ENCODE measurements at places on chromosomes 11 and 22.

DNA sequence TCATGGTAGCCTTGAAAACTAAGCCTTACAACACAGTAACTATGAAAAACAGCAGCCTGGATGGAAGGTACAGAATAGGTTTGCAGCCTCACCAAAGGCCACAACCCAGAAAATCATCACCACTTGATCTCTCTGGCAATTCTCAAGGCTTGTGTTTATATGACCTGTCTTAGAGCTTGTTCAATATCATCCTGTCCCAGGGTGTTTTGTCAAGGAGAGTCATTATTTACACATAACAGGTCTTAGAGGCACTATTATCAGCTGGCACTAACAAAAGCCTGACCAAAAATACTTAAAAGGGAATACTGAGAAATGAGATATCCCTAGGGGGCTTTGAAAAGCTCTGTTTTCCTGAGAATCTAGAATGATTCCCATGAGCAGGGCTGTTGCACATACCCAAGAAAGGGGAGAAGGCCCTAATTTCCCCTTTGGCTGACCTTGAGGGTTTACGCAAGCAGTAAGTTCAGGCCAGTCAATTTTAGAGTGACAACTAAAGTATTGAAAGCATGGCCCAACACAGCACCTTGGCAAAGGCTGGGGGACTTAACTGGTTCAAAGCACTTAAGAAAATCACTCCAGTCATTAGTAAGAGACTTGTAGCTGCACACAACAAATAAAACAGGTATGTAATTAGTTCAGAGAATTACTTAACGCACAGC is 7.9 kb downstream of the SC5D start:
- peaks cover 14% of the 10 kb centered on the region for H3K36me3 ChIP-seq
- H3K4me1 ChIP-seq, result no peaks in the 10 kb centered on the region
- no peak overlapping the region for H3K27ac ChIP-seq
- H3K4me3 ChIP-seq, result no peak overlapping the region
- DNase-seq, result no peak

DNA sequence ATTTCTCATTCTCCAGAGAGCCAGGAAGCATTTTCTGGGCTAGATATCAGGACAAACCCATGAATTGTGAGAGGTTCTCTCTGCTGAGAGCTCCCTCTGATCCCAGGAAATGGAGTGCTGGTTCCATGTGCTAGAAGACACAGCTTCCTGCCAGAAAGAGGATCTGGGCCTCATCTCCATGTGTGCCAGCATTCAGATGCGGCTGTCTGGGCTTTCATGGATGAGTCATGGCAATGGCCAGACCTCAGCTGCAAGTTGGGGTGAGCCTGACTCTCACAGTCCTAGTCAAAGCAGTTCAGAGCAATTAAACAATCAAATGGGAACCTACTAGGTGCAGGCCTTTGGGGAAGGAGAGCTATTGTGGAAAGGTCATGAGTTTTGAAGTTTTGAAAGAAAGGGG is 82.3 kb upstream of the EED start:
- no peak overlapping the region for H3K4me3 ChIP-seq
- H3K27ac ChIP-seq, result peak overlapping the region; percentile 45
- no peaks in the 10 kb centered on the region for H3K36me3 ChIP-seq
- DNase-seq, result no peak
- peaks cover 4% of the 10 kb centered on the region for H3K4me1 ChIP-seq
- no peaks in the 10 kb centered on the region for H3K27me3 ChIP-seq

DNA sequence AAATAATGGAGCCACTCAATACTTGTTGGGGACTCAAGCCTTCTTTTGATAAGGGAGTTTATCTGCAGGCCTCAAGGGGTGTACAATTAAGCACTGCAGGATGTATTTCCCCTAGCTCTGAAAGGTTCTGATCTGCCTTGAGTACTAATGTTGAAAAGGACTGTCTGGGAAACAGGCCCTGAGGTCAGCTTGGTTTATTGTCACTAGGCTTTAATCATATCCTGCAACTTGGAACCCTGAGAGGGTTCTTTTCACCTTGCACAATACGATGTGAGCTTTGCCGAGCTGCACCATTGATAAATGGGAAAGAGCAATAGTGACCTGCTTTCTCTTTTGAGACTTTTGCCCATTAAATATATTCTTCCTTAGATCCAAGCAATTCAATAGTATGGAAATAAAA is 31.6 kb upstream of the HORMAD2 start:
- H3K4me1 ChIP-seq, result peaks cover 3% of the 10 kb centered on the region
- no peak overlapping the region for H3K27ac ChIP-seq
- H3K27me3 ChIP-seq, result no peaks in the 10 kb centered on the region

GRCh38 chr11:3894128-3894731 is 38.8 kb downstream of the STIM1 start:
- H3K36me3 ChIP-seq, result no peaks in the 10 kb centered on the region
- peak overlapping the region; percentile 25 for H3K27ac ChIP-seq
- H3K4me3 ChIP-seq, result no peak overlapping the region
- no peaks in the 10 kb centered on the region for H3K27me3 ChIP-seq

- no peaks in the 10 kb centered on the region for H3K27me3 ChIP-seq
- peaks cover 35% of the 10 kb centered on the region for H3K4me1 ChIP-seq
- H3K36me3 ChIP-seq, result no peaks in the 10 kb centered on the region
- DNase-seq, result no peak
These were observed 32.7 kb upstream of the GNB1L start for GRCh38 chr22:19887256-19887985.

DNA sequence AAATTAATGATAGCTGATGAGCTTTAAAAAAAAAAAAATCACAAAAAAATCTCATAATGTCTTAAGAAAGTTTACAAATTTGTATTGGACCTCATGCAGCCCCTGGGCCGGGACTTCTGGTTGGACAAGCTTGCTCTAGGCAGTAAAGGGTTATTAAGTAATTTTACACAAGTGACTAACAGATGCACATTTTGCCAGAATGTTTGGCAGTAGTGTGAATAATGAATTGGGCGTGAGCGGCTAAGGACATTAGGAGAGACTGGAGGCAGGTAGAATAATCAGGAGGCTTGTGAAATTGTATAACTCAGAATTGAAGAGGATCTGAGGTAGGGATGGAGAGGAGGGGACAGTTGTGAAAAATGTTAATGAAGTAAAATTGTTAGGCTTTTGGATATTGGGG is 77.4 kb downstream of the HIPK3 start:
- no peak overlapping the region for H3K27ac ChIP-seq
- H3K36me3 ChIP-seq, result peaks cover 24% of the 10 kb centered on the region
- H3K4me3 ChIP-seq, result no peak overlapping the region
- no peaks in the 10 kb centered on the region for H3K27me3 ChIP-seq

DNA sequence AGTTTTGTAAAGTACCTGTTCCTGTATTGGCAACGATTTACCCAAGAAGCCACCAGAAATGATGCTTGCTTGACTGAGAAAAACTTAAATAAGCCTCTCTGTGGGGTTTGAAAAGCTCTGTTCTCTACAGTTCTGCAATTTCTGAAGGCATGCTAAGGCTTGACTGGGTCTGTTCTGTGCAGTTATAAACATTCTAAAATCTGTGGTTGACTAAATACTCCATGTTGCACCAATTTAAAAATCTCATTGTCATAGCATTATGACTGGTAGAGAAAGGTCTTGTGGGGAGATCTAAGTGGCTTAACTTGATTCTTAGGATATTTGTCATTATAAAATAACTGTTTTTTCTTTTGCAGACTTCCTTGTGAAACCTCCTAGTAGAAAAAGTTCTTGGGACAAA is 73.7 kb downstream of the MTMR3 start:
- H3K36me3 ChIP-seq, result no peaks in the 10 kb centered on the region
- DNase-seq, result no peak
- no peak overlapping the region for H3K27ac ChIP-seq
- H3K27me3 ChIP-seq, result no peaks in the 10 kb centered on the region
- no peaks in the 10 kb centered on the region for H3K4me1 ChIP-seq
- no peak overlapping the region for H3K4me3 ChIP-seq

DNA sequence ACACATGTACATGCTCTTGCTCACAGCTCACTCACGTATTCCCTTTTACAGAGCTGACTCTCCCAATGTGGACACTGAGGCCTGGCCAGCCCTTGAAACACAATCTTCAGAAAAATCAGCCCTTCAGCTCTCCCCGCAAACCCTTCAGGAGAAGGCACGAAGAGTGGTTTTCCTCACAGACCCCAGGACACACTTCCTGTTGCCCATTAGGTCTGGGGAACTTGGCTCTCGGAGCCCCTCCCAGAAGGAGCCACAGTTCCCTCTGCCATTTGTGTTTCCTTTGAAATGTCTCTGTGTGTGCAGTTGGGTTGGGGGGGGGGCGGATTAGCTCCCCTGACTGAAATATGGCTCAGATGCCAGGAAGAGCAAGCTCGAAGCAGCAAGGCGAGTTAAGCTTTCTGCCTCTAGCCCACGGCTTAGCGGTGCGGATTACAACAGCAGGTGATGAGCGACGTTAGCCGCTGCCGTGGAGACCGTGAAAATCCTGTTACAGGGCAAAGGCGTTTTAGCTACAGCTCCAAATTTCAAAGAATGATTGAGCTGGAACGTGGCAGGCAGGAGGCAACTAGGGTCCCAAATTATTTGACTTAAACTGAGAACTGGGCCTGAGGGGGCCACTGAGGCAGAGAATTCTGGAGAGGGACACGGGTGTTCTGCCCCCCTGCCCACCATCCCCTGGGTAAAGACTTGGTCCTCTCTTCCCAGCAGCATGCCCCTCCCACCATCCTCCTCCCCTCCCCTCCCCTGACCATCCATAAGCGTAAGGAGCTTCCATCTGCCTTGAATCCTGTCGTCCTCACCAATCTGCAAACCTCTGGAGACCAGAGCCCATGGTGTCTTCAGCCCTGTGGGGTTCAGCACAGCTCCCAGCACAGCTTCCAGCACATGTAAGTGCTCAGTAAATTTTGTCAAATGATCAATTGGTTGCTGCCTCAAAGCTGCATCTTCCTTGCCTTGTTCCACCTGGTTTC is 598.6 kb downstream of the BUD13 start:
- no peaks in the 10 kb centered on the region for H3K4me1 ChIP-seq
- H3K27ac ChIP-seq, result no peak overlapping the region

DNA sequence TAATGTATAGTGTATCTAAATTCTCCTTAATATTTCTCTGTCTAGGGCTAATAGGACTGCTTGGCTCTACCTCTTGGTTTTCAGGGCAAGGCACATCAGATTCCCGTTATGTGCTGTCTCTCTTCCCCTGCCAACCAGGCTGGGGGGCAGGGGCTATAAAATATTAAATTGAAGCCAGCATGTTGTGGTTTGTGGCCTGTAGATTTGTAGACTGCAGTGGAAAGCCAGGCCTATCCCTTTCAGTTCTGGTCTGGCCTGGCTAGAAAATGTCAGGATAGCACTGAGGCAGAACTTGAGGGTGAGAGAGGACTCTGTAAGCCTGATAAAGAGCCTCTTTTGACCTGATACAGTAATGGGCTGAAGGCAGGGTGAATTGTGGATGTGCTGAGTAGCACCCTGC is 14.4 kb upstream of the GRK2 start:
- no peak for DNase-seq
- no peak overlapping the region for H3K27ac ChIP-seq

GRCh38 chr11:104581246-104581980 is 316.8 kb downstream of the CASP12 start:
- H3K27me3 ChIP-seq, result no peaks in the 10 kb centered on the region
- no peak overlapping the region for H3K4me3 ChIP-seq
- H3K36me3 ChIP-seq, result no peaks in the 10 kb centered on the region
- H3K27ac ChIP-seq, result no peak overlapping the region

DNA sequence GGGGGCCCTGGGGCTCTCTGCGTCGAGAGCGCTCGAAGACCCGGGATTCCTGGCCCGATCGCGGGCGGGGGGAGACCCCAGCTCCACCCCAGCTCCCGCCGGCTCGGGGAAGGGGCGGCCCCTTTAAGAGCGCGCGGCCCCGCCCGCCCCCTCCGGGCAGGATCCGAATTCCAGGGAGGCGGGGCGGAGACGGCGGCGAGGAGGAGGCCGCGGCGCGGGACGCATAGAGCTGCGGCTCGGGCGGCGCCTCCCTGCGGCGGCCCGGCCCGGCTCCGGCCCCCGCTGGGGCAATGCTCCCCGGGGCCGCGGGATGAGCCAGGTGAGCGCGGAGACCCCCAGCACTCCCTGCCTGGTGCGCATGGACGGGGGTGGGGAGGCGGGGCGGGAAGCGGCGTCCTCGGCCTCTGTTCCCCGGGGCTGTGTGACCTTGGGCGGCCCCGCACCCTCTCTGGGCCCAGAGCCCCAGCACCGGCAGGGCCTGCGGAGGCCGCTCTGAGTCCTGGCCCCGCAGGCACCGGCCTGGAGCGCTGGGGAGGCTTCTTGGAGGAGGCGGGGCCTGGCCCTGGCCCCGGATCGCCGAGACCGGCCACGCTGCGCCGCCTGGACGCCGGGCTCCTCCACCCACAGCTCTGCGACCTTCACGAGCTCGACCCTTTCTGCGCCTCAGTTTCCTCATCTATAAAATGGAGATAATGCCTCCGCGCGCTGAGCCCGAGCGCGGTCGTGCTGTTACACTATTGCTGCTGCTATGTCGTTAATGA is 565 bp downstream of the GAS2L1 start:
- H3K36me3 ChIP-seq, result no peaks in the 10 kb centered on the region
- peak overlapping the region; percentile 75 for H3K27ac ChIP-seq
- peak overlapping the region; percentile 60 for H3K4me3 ChIP-seq
- H3K4me1 ChIP-seq, result peaks cover 15% of the 10 kb centered on the region
- no peaks in the 10 kb centered on the region for H3K27me3 ChIP-seq
- peak; percentile 37 for DNase-seq

GRCh38 chr11:128783513-128783912 is 83.6 kb downstream of the KCNJ1 start:
- no peak overlapping the region for H3K27ac ChIP-seq
- H3K27me3 ChIP-seq, result no peaks in the 10 kb centered on the region
- no peak overlapping the region for H3K4me3 ChIP-seq
- no peaks in the 10 kb centered on the region for H3K36me3 ChIP-seq

GRCh38 chr11:111532365-111532709 is 8.2 kb upstream of the LAYN start:
- H3K4me1 ChIP-seq, result no peaks in the 10 kb centered on the region
- no peaks in the 10 kb centered on the region for H3K36me3 ChIP-seq
- no peak overlapping the region for H3K27ac ChIP-seq
- no peak overlapping the region for H3K4me3 ChIP-seq

DNA sequence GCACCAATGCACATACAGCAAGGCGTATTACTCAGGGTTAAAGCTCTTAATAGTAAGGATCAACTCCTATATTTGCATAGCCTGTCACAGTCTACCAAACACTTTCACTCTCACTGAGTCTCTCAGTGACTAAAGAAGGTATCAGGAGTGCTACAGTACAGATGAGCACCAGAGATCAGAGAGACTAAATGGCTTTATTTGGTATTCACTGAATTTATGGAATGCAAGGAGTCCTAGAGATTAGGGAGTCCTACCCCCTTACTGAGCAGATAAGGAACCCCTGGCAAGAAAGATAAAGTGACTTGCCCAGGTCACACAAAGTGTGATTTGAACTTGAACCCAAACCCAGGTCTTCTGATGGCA is 396.4 kb upstream of the CCDC90B start:
- no peaks in the 10 kb centered on the region for H3K27me3 ChIP-seq
- no peaks in the 10 kb centered on the region for H3K4me1 ChIP-seq
- H3K27ac ChIP-seq, result no peak overlapping the region
- no peaks in the 10 kb centered on the region for H3K36me3 ChIP-seq
- H3K4me3 ChIP-seq, result no peak overlapping the region
- DNase-seq, result no peak

DNA sequence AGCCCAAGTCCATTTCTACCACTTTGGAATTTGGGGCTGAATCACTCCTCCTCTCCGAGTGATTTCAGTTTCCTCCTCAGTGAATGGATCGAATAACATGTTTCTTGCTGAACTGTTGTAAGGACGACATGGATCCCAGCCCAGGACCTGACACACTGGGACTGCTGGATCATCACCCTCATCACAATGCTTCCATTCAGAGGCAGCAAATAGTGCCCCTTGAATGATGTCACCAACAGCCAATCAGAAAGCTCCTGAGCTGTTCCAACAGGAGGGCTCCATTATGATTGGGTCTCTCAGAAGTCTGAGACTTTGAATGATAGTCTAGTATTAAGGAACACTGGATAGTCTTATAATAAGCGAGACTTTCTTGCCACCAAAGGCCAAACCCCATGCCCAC is 158.9 kb downstream of the MYO18B start:
- H3K4me1 ChIP-seq, result no peaks in the 10 kb centered on the region
- H3K4me3 ChIP-seq, result no peak overlapping the region
- H3K27ac ChIP-seq, result no peak overlapping the region
- no peak for DNase-seq
- no peaks in the 10 kb centered on the region for H3K27me3 ChIP-seq

Measured in Peyer's patch (tissue), 4 donors.